ENCODE measurements at places on chromosomes 3 and 15. TPM values are rescaled to one million over a fixed set of nuclear protein-coding genes. Genes with fewer than 3 reads are reported as not detected.
A peak's percentile ranks its signal among the peaks of the same experiment; 100 is the strongest.

DNA sequence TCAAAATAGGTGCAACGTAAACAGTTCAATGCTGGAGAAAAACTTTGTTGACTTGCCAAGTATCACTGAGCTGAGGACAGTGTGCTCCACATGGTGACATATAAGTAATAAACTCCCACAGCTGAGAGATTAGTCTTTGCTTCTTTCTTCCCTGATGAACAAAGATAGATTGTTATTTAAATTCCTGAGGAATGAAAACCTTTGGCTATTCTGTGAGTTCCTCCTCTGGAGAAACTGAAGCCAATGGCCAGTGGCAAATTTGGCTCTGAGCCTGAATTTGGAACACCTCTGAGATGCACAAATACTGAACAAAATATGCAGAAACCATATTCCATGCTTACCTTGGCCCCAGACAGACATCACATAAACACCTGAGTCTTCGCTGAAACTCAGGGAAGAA lies 63.3 kb downstream of the RPL22L1 start:
- DNase-seq = no peak

Gene ZNF385D
- not detected for total RNA-seq

Gene HYKK
- total RNA-seq = 6.6 TPM

- no peak for DNase-seq
Observed at GRCh38 chr15:39593656-39594445, 13.0 kb downstream of the THBS1 start.

Gene LSAMP
- total RNA-seq = 11.0 TPM

Gene LRTM1
- total RNA-seq = not detected

DNA sequence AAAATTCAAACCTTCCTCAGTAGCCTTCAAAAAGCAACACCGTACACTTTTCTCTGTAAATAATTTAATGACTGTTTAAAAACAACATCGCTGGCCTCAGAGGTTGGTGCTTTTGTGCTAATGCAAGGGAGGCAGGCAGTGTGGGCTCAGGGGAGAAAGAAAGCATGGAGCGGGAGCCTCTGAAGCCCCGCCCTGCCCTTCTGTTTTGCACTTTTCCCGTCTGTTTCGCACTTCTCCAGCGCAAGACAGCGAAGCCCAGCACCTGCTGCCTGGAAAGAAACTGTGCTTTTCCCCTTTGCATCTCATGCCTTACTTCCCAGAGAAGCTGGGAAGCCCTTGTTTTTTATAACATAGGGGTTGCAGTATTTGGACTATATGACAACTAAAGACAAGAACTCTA lies 23.1 kb downstream of the TRPM1 start:
- no peak for DNase-seq

Gene TMEM44
- total RNA-seq = 4.9 TPM

Gene CCR9
- total RNA-seq = not detected

DNA sequence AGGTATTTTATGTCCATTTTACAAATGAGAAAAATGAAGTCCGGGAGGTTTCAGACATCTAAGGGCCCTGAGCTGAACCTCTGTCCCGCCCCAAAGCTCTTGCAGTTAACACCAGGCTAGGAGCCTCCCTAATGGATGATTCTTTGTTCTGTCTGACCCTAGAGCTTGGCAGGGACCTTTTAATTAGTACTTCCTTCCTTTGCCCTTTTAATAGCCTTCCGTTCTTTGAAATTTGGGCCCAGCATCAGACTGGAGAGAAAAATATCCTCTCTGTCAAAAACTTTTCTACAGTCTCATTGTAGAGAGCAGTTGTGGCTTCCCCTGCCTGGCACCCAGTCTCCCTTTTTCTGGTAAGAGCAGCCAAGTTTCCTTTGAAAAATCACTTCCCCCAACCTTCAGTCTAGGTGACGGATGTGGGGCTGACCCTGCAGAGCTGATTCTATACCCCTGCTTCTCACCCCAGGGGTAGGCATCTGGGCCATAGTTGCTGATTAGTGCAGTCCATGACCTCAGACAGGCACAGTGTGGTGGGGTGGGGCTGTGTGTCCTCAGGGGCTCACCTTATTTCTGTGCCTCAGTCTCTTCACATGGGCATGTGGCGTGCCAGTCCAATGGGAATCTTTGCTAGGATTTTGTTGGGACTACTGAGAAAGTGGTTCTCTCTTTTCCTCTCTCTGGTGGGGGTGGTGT lies 220.4 kb downstream of the ADAMTS9 start:
- no peak for DNase-seq

Gene B3GNT5
- 9.7 TPM for total RNA-seq

DNA sequence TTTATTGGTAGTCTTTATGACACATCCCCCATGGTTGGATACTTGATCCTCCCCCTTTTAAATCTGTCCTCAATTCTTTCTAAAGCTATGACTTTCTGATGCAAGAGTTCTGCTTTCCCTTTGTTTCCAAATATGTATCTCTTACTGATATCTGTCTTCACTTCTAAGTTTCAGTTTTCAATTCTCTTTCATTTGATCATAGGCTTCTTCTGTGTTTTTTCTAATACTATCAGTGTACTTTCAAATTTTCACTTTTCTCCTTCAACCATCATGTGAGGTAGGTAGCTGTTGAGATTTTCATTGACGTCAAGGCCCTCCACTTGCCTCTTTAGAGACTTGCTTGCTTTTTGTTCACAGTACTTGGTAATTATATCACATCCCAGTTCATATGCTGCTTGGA lies 436.5 kb downstream of the CNTN4 start:
- no peak for DNase-seq

GRCh38 chr3:117920253-117920898 lies 1114.3 kb downstream of the IGSF11 start:
- no peak for DNase-seq

DNA sequence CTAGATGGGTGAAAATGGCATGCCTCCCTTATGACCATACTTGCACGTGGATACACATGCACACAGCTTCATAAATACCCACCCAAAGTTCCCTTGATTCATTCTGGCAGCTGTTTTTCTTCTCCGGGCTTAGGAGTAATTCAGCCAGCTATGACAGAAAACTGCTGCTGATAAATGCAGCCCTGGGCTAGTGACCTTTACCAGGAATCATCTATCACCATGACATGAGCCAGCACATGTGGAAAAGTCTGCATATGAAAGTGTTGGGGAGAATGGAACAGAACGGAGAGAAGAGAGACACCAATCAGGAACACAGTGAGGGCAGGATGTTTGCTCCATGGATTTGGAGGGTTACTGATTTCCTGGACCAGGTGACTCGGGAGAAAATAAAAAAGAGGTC lies 706.3 kb downstream of the PDCD6IP start:
- DNase-seq = no peak

DNA sequence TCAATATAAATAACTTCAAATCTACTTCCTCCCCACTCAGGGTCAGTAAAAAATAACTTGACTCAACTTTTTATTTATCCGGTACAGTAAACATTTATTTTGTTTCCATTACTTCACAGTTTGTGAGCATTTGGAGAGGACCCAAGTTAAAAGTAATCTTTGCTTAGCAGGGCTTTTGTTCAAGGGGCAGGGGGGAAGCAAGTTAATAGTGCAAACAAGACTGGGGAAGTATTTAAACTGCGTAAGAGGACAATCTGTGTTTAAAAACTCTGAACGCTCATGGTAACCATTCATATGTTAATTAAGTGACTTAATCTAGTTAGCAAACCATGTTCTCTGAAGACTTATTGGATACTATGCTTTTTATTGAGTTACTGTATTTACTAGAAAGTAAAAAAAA lies 346.2 kb downstream of the SLC9A9 start:
- DNase-seq = no peak

Gene MORC1
- total RNA-seq = not detected

DNA sequence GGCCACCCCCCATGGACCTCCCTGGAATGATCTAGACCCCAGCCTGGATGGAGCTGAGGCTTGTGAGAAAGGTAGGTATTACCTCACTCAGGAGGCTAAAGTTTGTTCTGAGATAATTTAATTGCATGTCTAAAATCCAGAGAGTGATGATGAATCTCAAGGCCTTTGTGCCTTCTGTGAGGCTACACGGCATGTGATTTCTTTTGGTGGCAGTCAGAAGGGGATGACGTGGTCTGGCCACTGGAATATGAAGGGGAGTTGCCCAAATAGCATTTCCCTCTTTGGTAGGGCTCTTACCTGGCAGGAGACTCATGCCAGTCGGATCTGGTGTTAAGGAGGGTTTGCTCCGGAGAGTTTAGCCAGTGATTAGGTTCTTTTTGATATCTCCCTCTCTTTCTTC lies 2.5 kb downstream of the BAHD1 start:
- DNase-seq = no peak

- DNase-seq = no peak
Observed at GRCh38 chr3:52351762-52352368, 35.7 kb downstream of the DNAH1 start.

GRCh38 chr15:42349186-42349585 lies 10.1 kb upstream of the CAPN3 start:
- DNase-seq = no peak

DNA sequence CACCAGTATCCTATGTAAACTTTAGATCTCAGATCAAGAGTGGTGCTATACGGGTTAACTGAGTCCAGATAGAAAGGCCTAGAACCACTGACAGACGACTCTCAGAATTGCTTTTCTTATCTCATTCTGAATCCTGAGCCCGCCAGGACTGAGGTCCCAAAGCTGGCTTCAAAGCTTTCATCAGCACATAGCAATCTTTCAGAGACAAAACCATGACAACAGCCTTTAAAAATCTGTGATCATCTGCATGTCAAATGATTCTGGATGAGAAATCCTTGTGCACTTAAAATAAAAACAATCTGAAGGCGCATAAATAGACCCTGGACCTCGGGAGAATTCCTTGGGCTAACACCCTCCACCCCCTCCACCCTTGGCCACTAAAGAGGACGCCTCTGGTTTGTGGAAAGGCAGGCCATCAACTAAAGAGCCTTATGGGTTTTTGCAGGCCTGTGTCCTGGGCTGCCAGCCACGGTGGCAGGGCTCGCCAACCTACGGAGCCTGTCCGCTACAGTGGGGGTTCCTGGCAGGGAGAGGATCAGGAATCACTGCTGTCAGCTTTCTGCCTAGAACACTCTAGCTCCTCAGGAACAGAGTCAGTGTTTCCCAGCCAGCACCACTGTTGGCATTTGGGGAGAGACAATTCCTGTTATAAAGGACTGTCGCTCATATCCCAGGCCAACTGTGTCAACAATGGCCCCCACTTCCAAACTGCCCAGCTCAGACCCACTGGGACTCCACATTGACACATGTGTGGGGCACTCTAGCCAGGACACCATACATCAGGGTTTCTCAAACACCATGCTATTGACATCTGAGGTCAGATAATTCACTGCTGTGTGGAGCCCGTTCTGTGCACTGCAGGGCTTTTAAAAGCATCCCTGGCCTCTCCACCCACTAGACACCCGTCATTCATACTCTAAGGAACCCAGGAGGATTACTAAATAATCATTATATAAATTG lies 20.2 kb downstream of the TLE3 start:
- DNase-seq = no peak

DNA sequence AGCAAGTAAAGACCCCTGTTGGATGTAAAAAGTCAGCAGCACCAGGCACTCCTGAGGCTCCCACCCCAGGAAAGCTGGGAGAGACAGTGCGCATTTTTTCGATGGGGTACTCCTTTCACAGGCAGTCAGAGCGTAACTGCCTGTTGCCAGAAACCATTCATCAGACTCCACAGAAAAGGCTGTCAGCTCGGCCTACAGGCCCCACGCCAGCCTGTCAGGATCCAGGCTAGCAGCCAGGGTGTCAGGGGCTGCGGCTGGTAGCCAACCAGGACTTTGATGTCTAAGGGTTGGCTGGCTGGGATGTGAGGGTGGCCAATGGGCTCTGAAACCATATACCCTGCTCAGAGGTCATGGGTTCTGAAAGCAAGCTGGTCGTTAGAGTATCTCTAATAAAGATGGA lies 164.5 kb downstream of the WNT5A start:
- DNase-seq = no peak

Gene PLSCR2
- total RNA-seq = not detected

Gene SLC12A1
- total RNA-seq = not detected

- no peak for DNase-seq
Observed at GRCh38 chr15:75884041-75884440, 19.6 kb upstream of the FBXO22 start.

DNA sequence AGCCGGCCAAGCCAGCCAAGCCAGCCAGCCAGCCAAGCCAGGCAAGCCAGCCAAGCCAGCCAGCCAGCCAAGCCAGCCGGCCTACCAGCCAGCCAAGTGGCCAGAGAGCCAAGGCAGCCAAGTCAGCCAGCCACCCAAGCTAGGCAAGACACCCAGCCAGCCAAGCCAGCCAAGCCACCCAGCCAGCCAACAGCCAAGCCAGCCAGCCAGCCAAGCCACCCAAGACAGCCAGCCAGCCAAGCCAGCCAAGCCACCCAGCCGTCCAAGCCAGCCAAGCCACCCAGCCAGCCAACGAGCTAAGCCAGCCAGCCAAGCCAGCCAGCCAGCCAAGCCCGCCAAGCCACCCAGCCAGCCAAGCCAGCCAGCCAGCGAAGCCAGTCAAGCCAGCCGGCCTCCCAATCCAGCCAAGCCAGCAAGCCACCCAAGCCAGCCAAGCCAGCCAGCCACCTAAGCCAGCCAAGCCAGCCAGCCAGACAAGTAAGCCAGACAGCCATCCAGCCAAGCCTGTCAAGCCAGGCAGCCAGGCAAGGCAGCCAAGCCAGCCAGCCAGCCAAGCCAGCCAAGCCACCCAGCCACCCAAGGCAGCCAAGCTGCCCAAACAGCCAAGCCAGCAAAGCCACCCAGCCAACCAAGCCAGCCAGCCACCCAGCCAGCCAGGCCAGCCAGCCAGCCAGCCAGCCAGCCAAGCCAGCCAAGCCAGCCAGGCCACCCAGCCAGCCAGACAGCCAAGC lies 200.5 kb downstream of the GOLGA6L6 start:
- DNase-seq = no peak

Gene GOLGA8J
- not detected for total RNA-seq

DNA sequence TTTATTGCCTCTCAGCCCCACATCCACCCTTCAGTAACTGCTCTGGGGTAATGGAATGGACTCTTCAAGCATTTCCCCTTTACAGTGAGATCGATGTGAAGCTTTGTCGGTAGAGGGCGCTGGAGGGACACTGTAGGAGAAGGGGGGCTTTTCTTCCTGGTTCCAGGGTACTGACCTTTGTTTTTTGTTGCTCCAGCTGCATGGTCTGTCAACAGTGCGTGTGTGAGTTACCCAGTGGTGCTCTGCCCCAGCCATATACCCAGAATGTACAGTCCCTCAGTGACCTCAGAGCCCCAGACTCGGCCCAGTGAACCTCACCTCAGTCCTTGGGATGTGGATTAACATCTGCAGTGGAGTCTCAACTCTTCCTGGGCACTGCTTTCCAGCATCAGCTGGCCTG lies 180.3 kb upstream of the TSC22D2 start:
- DNase-seq = peak; percentile 17

DNA sequence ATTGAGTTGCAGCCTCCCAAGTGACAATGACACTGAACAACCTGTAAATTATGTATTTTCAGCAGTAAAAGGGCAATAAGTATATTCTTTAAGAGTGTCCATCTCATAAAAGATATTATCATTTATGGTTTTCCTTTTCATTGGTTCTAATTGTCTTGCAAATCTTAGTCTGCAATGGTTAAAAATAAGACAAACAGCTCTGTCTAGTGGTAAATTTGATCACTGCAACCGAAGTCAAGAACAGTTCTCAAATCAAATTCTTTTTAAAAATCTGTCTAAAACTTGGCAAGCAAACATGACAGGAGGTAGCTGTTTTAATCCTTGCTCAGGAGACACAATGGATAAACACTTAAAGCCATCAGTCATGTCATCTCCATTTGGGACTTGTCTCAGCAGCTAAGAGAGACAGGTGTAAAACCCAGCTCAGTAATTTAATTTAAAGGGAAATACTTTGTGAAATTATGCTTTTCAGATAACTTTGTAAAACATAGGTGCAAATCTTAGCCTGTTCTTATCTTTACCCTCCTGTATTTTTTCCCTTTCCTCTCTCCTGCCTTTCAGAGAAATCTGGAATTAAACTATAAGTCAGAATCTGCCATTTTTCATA lies 150.3 kb upstream of the ARHGEF26 start:
- DNase-seq = peak; percentile 6
